Mammary microvascular endothelial cell (primary cell): ENCODE measurements at places on chromosomes 5 and 9. TPM values are rescaled to one million over a fixed set of nuclear protein-coding genes. Genes with fewer than 3 reads are reported as not detected.

Gene TMC1
- 0.13 TPM in 1 of 2 replicates, not detected in the other for total RNA-seq

Gene SLC36A2
- not detected in 2 replicates for total RNA-seq

Gene PHF24
- not detected in 2 replicates for total RNA-seq

Gene ZFR
- 49.1 and 50.6 TPM in 2 replicates for total RNA-seq

Gene PDZD2
- 3.9 and 4.5 TPM in 2 replicates for total RNA-seq

Gene RGS7BP
- total RNA-seq = 0.07 and 0.20 TPM in 2 replicates

Gene IFNA2
- total RNA-seq = not detected in 2 replicates
